ENCODE measurements at places on chromosomes 1 and 21.

DNA sequence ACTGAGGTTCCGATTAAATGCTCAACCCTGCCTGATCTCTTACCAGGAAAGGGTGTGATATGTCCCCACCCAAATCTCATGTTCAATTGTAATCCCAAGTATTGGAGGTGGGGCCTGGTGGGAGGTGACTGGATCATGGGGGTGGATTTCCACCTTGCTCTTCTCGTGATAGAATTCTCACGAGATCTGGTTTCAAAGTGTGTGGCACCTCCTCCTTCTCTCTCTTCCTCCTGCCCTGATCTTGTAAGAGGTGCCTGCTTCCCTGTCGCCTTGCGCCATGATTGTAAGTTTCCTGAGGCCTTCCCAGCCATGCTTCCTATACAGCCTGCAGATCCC lies 34.9 kb downstream of the RSPH1 start:
- no peak for DNase-seq

DNA sequence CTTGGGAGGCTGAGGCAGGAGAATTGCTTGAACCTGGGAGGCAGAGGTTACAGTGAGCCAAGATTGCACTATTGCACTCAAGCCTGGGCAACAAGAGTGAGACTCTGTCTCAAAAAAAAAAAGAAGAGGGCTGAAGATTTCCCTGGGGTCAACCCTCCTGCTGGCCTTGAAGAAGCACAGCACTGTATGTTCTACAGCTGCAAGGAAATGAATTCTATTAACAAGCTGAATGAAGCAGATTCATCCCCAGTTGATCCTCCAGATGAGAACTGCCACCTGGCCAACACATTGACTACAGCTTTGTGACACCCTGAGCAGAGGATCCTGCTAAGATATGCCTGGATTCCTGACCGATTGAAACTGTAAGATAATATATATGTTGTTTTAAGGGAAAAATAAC lies 129.5 kb downstream of the ADSS2 start:
- DNase-seq, result no peak

DNA sequence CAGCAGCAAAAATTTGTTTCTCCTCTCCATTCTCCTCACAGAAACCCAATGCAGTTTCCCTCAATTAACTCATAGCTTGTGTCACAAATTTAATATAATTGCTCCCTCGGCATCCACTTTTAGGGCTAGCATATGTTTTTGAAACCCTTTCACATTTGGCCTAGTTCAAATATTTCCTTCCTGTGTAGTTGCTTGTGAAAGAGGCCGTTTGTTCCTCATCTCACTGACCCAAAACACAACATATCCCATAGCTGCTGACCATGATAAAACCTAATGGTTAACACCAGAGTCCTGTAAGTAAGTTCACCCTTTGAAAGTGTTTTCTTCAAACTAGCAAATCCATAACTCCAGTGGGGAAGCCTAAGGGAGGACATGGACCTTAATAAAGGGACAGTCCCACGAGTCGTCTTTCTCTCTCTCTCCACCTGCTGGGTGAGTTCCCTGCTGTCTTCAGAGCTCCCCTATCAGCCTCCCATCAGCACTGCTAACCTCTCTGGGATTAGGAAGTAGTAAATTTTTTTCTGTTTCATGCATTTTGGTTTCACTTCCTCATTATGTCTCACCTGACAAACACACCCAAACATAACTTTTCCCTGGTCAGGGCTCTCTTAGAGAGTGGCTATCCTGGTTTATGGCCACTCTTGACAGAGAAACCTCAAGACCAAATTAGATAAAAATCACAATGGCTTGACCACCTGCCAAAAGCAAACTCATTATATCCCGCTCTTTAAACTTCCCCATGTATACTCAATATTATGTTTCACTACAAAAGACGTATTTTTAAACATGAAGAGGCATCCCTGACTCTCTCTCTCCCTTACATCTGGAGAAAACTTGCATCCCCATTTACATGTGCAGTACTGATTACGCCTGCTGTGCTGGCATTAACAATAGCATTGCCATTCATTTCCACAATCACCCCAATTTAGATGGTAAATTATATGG lies 177.7 kb upstream of the HP1BP3 start:
- no peak for DNase-seq

DNA sequence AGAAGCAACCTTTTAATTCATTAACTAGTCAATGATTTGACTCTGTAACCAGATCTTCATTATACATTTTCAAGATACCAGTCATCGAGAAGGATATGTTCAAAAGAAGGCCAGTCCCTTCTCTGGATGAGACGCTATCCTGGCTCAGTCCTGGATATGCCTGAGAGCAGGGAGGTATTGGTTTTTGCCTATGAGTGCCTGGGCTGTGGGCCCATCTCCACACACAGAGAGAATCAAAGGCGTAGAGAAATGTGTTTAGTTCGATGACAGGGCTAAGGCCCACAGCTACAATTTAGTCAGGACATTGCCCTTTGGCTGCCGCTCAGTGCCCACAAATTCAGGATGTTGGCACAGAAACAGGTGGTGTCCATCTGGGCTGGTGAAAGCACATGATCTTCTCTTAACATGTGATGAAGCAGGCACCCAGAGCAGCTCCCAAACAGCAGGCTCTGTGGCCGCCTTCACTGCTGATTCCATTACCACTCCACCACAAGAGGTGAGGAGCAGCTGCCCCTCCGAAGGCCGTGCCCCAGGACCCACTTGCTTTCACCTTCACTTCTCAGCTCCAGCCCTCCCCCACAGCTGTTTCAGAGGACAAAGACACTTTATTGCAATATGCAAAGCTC lies 24.7 kb downstream of the ACKR1 start:
- no peak for DNase-seq

- no peak for DNase-seq
Measured at GRCh38 chr1:236176337-236177336, 34.3 kb downstream of the GPR137B start.

- DNase-seq, result no peak
Measured at GRCh38 chr1:233157245-233157644, 138.3 kb downstream of the PCNX2 start.

GRCh38 chr1:71521655-71522264 lies 440.9 kb upstream of the ZRANB2 start:
- DNase-seq, result no peak

GRCh38 chr1:58704616-58705021 lies 4.8 kb upstream of the MYSM1 start:
- DNase-seq, result no peak

DNA sequence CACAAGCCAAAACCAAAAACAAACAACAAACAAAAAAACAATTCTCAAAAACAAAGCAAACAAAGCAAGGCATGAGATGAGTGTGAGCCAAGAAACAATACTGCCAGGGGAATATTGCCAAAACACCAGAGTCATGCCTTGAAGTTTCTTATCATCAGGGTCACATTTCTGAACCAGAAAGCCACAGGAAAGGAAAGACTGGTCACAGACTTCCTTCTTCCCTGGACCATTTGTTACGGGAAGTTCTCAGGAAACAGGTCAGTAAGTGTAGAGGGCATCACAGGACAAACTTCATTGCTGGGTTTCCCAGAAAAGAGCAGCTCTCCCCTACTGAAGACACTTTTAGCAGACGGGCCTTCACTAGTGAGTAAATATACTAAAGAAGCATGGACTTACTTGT lies 191.2 kb downstream of the GABPA start:
- DNase-seq, result no peak

- no peak for DNase-seq
Measured at GRCh38 chr1:190936337-190936736, 458.7 kb upstream of the BRINP3 start.

DNA sequence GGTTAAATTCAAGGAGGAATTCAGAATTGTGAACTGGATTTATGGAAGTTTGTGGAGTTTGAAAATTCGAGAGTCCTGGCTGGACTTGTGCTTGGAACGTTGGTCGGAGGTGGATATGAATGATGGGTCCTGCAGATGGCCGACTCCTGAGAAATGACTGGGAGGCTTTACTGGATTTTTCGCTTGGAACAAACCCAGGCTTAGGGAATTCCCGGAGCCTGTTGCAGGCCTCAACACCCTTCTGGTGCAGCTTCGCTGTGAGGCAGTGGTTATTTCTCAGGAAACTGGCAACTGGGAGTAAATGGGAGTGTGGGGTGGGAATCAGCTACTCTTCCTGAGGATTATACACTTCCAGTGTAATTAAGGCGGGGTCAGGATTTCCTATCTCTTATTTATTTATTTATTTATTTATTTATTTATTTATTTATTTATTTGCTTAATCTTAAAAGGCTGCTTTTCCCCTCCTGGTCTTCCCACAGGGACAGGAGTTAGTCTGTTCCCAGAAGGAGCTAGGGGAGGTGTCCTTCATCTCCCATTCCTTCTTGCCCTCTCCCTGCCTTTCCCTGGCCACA lies 21.1 kb downstream of the MAPKAPK2 start:
- DNase-seq, result no peak

DNA sequence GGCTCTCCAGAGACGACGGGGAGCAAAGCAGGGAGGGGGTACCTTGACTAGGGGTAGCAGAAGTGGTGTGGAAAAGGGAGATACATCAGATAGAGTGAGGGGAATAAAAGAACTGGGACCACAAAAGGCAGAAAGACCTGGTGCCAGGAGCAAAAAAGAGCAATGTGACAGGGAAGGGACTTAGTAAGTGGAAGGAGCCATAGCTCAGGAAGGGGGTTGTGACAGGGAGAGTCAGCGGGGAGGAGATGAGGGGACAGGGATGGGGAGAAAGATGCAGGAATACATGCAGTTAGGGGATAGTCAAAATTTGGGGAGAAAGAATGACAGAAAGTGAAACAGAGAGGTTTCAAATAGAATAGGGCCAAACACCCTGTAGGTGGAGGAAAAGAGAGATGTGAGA lies 20.5 kb downstream of the RHOU start:
- DNase-seq, result no peak

GRCh38 chr1:214280386-214281020 lies 456 bp upstream of the SMYD2 start:
- no peak for DNase-seq

DNA sequence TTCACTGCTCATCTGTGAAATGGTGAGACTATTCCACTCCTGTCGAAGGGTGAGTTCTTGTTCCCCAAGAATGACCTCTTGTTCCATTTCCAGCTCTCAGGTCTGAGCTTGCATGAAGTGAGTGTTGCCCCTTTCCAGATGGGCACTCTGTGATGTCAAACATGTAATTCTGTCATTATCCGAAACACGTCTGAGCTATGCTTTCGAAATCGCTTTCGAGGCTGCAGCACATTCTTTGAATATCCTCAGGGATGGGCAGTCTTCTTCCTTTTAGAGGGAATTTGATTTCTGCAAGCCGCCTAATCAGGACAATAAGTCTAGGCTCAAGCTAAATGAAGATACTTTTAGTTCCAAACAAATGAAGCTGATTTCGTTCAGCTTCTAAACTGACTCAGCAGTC lies 15.1 kb downstream of the NFASC start:
- no peak for DNase-seq

DNA sequence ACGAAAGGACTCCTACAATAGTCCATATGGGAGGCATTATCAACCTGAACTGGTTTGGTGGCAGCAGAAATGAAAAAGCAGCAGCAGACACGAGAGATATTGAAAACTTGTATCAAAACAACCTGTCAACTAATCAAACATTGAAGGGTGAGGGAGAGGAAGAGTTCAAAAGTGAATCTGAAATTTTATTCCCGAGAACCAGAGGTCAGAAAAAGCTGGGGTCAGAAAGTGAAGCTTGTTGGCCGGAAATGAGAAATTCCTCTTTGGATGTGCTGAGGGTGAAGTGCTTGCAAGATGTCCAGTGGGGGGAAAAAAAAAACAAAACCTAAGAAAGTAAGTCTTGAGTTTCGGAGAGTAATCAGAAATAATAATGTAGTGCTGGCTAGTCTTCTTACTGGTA lies 1.9 kb upstream of the C4BPA start:
- DNase-seq, result no peak

DNA sequence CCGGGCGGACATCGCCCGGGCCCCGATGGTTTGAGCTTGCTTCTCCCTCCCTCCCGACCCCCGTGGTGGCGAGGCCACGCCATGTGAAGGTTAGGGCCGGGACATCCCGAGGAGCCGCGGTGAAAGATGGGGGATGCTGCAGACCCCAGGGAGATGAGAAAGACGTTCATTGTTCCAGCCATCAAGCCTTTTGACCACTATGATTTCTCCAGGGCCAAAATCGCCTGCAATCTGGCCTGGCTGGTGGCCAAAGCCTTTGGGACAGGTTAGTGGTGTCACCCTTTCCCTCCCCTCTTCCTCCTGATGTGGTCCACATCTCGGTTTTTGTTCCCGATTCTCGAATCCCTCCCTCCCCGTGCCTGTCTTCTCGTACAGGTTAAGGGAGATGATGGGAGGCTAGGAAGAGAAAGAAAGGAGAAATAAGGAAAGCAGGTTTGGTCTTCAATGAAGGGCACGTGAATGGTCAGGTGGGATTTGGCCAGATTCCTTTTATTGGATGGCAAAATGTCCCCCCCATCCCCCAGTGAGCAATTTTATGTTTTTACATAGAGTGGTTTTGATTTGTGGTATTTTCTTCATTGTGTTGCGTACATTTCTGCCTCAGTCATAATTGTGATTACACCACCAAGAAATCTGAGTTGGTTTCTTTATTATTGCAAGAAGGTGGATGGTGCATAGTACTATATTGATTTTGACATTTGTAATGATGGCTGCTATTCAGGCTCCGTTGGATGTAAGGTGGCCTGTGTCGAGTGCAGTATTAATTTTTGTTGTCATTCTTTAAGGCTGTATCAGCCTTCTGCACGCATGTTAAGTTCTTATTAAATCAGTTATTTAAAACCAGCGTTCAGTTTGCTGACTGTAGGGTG lies 1.2 kb downstream of the CAMSAP2 start:
- no peak for DNase-seq

- DNase-seq, result no peak
Measured at GRCh38 chr1:39230261-39231190, 26.0 kb downstream of the MACF1 start.

DNA sequence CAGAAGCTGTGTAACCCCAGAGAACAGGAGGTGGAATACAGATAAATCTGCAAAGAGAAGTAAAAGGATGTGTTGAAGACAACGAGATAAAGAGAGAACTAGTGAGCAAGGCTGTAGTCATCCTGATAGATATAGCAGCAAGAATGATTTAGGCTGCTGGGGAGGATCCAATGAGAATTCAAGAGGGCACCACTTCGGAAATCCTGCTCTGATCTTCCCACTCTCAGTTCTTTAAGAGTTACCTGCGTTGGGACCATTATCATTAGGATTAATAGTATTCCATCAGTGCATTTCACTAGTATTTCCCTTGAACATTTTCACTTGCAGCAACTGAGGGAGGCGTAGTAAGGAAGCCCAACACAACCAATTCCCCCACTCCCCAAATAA lies at the start of gene BRINP3:
BRINP3 (minus strand) TSS at position 103 of the 387 bp plus-strand sequence.
- DNase-seq, result no peak

- DNase-seq, result no peak
Measured at GRCh38 chr1:45654540-45655280, 30.9 kb upstream of the CCDC17 start.

Data from 8988T (cell line).